Effector memory CD8-positive, alpha-beta T cell (primary cell): ENCODE measurements at places on chromosomes 2 and 18.
A peak's percentile ranks its signal among the peaks of the same experiment; 100 is the strongest.

DNA sequence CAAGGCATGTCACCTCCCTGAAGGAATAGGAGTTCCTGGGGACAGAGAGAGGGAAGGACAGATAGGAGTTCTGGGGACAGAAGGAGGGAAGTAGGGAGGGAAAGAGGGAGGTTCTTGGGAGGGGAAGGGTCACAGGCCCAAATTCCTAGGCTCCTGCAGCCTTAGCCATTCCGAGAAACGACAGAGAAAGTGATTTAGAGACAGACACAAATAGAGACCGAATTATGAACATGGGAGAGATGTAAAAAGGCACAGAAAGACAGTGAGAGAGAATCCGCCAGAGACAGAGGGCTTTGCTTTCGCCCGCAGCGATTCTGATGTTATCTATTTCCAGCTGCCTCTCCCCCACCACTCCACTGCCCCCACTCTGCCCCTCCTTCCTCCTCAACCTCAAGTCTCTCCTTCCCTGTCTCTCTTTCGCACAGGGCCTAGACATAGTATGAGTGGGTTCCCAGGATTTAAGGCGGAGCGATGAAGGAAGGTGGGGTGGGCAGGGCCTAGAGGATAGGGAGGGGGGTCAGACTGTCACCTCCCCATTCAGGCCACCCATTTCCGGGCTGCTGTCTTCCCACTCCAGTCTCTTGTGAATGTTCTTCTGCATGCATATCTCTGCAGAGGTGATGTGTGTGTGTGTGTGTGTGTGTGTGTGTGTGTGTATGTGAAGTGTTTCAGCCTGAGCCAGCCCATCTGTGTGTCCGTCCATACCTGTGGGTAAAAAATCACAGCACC is 3.3 kb upstream of the WNT6 start:
- H3K27ac ChIP-seq: no peak overlapping the region
- H3K27me3 ChIP-seq: peaks cover 87% of the 10 kb centered on the region
- DNase-seq: no peak

GRCh38 chr2:66495788-66496640 is 61.1 kb downstream of the MEIS1 start:
- no peak for DNase-seq
- H3K4me1 ChIP-seq: no peaks in the 10 kb centered on the region
- no peak overlapping the region for H3K4me3 ChIP-seq
- no peaks in the 10 kb centered on the region for H3K36me3 ChIP-seq
- H3K27me3 ChIP-seq: no peaks in the 10 kb centered on the region
- H3K27ac ChIP-seq: no peak overlapping the region

- DNase-seq: peak; percentile 34
- no peaks in the 10 kb centered on the region for H3K27me3 ChIP-seq
- no peaks in the 10 kb centered on the region for H3K36me3 ChIP-seq
- no peak overlapping the region for H3K27ac ChIP-seq
- no peaks in the 10 kb centered on the region for H3K4me1 ChIP-seq
Observed at GRCh38 chr2:147082850-147083522, 761.8 kb upstream of the ACVR2A start.

DNA sequence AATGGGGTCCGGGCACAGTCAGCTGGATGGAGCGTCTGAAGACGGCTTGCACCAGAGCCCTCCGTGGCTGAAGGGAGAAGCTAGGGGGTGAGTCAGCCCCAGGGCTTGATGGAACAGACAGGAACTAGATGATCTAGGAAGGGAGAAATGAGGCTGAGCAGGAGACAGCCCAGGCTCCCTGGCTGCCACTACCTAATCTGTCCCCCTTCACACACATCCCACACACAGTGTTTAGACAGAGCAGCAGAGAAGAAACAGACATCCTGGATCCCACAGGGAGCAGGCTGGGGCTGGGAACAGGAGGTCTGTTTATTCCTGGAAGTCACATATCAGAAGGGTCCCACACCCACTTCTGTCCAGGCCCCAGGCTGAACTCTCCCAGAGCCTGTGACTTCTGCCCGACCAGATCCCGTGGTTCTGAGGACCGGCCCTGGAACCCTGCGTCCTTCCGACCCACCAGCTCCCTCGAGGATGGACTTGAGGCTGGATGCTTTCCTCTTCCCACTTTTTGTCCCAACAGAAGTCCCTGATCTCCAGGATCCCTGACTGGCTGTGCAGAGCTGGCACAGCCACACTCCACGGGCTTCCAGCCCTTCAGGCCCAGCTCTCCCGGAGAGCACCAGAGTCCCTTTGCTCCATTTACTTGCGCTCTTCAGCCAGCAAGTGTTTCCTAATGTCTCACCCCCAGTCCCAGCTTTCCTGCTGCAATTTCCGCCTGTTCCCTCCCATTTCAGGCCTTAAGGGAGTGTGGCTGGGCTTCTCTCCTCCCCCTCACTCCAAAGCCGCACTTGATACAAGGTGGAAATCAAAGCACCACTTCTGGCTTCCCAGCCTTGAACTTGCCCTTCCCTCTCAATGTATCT is 1.5 kb upstream of the GPBAR1 start:
- H3K27ac ChIP-seq: peak overlapping the region; percentile 81
- H3K27me3 ChIP-seq: no peaks in the 10 kb centered on the region
- H3K36me3 ChIP-seq: peaks cover 69% of the 10 kb centered on the region
- DNase-seq: no peak

GRCh38 chr2:1049691-1050090 is 99.0 kb downstream of the SNTG2 start:
- H3K4me3 ChIP-seq: no peak overlapping the region
- no peaks in the 10 kb centered on the region for H3K4me1 ChIP-seq
- peaks cover 28% of the 10 kb centered on the region for H3K27me3 ChIP-seq
- no peak for DNase-seq

GRCh38 chr2:181959508-181959907 is 26.1 kb upstream of the PPP1R1C start:
- no peaks in the 10 kb centered on the region for H3K36me3 ChIP-seq
- H3K4me1 ChIP-seq: no peaks in the 10 kb centered on the region
- DNase-seq: no peak

- DNase-seq: no peak
- peaks cover 24% of the 10 kb centered on the region for H3K27me3 ChIP-seq
- no peak overlapping the region for H3K27ac ChIP-seq
- H3K4me3 ChIP-seq: no peak overlapping the region
Observed at GRCh38 chr2:205463466-205464025, 218.8 kb upstream of the NRP2 start.

DNA sequence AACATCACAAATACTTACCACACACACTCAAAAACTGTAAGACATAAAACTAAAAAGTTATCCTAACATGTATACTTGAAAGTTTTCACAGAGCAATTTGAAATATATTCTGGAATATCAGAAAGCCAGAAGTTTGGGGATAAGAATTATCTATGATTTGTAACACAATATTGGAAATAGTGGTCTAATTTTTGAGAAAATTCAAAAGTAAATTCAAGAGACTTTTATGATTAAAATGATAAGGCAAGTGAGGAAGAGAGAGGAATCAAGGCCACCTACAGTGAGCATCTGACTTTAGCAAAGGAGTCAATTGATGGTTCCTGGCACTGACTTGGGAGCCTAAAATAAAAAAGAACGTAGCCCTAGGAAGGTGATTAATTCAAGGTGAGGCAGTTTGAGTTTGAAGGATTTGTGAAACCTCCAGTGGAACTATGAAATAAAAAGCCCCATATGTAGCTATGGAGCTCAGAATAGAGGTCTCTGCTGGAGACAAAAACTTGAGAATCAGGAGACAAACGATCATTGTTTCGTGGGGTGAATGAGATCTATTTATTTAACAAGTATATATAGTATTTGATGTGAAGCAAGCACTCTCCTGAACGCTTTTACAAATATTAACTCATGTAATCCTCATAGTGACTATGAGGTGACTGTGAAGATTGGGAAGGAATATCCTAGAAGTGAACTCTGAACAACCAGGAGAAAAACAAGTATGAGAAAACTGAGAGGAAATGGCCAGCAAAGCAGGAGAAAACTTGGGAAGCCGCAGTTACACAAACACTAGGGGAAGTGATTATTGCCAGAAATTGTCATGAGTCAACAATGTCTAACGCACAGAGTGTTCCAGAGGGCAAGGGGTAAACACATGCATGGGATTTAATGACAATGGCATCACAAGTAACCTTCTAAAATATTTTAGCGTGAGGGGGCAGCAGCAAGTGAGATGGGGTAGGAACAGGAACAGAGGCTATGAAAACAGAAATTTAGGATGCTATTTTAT is 12.8 kb downstream of the TFPI start:
- H3K27me3 ChIP-seq: no peaks in the 10 kb centered on the region
- H3K4me1 ChIP-seq: no peaks in the 10 kb centered on the region

GRCh38 chr2:68878071-68878711 is 7.0 kb upstream of the BMP10 start:
- H3K4me3 ChIP-seq: no peak overlapping the region
- peaks cover 41% of the 10 kb centered on the region for H3K27me3 ChIP-seq
- no peak for DNase-seq
- no peaks in the 10 kb centered on the region for H3K36me3 ChIP-seq
- no peaks in the 10 kb centered on the region for H3K4me1 ChIP-seq

DNA sequence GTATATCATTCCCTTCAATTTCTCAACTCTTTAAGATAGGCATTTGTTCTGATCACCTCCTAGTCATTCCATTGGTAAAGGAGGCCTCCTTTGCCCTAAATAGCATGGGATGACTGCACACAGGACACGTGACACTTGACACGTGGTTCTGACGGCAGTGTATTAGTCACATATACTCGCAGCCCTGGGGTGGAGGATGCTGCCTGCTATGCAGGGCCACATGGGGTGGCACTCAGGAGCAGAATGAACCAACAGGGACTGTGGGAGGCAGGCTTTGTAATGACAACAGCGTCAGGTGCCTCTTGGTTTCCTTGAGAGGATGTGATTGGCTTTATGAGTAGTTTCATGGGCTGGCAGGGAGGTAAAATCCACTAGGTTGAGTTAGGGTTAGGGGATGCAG is 9.3 kb upstream of the KCNS3 start:
- peaks cover 57% of the 10 kb centered on the region for H3K27me3 ChIP-seq
- H3K4me3 ChIP-seq: no peak overlapping the region
- H3K27ac ChIP-seq: no peak overlapping the region
- DNase-seq: no peak

DNA sequence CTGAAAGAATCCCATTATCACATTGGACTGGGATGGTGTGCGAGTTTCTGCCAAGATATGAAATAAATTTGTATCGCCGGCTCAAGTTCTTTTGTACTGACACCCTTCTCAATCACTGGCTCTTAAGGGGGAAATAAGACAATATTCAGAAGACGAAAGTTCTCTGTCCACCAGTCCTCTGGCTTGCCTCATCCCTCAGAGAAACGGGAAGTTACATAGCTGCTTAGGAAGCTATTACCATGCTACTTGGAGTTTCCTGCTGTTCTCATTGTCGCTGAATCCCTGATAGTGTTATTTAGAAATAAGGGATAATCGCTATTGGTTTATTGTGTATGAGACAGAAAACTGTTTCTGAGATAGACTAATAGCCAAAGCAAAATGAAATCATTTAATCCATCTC is 205.0 kb upstream of the ZNF521 start:
- no peak overlapping the region for H3K4me3 ChIP-seq
- H3K36me3 ChIP-seq: no peaks in the 10 kb centered on the region
- no peaks in the 10 kb centered on the region for H3K4me1 ChIP-seq
- H3K27me3 ChIP-seq: no peaks in the 10 kb centered on the region

DNA sequence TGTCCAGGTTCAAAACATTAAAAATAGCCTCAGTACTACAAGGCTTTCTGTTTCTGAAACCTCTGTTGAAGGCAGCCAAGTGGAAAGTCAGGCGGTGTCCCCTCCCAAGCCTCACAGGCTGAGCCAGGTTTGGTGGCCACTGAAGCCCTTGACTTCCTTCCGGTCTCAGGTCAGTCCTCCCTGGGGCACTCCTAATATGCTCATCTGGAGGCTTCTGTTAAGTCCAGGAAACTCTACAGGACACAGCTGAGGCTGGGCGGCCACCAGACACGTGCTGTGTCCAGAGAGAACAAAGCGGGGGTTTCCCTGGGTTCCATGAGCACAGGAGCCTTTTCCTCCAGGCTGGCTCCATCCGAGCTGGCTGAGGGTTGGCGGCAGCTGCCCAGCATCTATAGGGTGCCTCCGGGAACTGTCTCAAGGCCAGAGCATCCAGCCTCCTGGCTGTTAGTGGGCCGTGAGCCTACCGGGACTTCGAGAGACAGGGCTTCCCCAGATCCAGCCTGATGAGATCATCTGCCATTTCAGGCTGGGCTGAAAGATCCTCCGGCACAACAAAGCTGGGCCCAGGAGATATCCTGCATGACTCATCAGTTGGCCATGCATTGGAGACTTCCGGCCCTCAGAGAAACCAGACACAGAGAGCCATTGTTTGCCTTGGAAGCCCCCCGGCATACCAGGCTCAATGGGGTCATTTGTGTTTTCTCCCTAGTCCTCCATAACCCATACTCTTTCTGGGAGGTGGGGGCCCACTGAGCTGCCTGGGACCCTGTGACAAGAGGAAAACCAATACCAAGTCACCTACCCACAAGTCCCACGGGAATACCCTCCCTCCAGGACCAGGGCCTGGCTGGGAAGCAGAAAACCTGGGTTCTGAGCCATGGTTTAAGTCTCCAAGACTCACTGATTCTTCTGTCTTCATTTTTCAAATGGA is 71.7 kb downstream of the HS1BP3 start:
- H3K27ac ChIP-seq: peak overlapping the region; percentile 62
- no peak overlapping the region for H3K4me3 ChIP-seq
- H3K27me3 ChIP-seq: no peaks in the 10 kb centered on the region
- peaks cover 13% of the 10 kb centered on the region for H3K4me1 ChIP-seq
- H3K36me3 ChIP-seq: no peaks in the 10 kb centered on the region

DNA sequence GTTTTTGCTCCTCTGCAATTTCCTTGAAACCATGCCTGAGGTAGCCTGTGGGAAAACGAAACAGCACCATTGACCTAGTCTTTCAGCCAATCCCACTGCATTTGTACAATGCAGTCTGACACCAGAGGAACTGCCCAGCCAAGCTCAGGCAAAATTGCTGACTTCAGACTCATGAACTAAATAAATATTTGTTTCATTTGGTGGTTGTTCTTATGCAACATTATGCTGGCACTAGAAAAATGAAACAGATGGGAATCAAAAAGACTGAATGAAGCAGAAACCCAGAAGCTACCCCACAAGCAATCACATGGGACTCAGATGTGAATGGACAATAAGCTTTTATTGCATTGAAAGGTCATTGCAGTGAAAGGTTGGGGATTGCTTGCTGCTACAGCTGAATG is 1.7 kb downstream of the NAT8 start:
- no peak overlapping the region for H3K27ac ChIP-seq
- DNase-seq: no peak
- H3K27me3 ChIP-seq: peaks cover 30% of the 10 kb centered on the region
- peaks cover 3% of the 10 kb centered on the region for H3K36me3 ChIP-seq

DNA sequence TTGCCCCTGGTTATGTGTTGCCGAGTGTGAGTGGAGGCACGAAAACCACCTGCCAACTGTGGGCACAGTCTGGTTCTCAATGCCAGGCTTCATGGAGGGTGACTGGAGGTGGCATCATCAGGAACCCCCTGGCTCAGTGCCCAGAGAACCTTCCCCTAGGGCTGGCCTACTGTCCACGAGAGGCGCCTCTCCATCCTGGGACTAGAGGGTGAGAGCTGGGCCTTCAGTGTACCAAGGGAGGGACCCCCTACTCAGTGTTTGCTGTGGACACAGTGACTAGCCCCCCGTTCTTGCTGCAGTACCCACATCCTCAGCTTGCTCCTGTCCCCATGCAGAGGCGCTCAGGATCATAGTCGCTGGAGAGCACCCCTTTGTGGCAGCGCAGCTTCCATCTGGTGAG is 202.6 kb downstream of the HDAC4 start:
- no peaks in the 10 kb centered on the region for H3K27me3 ChIP-seq
- DNase-seq: no peak
- H3K4me1 ChIP-seq: peaks cover 16% of the 10 kb centered on the region

- no peaks in the 10 kb centered on the region for H3K36me3 ChIP-seq
- no peak overlapping the region for H3K4me3 ChIP-seq
- no peak for DNase-seq
- no peaks in the 10 kb centered on the region for H3K27me3 ChIP-seq
- no peaks in the 10 kb centered on the region for H3K4me1 ChIP-seq
Observed at GRCh38 chr2:51247252-51247805, 215.4 kb upstream of the NRXN1 start.

- H3K27ac ChIP-seq: no peak overlapping the region
- peaks cover 5% of the 10 kb centered on the region for H3K36me3 ChIP-seq
- H3K4me1 ChIP-seq: peaks cover 9% of the 10 kb centered on the region
- peaks cover 16% of the 10 kb centered on the region for H3K27me3 ChIP-seq
Observed at GRCh38 chr2:160651416-160652200, 158.0 kb upstream of the RBMS1 start.
